ENCODE measurements at places on chromosomes 13 and 19.

DNA sequence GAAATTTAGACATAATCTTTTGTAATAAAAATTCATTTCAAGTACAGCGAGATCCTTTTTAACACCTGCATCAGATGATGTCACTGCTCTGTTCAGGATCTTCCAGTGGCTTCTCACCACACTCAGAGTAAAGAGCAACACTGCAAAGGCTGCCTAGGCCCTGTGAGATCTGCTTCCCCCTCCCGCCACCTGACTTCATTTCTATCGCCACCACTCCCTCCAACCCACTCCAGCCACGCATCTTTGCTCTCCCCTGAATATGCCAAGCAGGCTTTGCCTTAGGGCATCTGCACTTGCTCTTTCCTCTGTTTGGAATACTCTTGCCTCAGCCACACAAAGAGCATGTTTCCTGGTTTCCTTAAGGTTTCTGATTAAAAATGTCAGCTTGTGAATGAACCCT lies 58.3 kb downstream of the MBNL2 start:
- no peak for DNase-seq

DNA sequence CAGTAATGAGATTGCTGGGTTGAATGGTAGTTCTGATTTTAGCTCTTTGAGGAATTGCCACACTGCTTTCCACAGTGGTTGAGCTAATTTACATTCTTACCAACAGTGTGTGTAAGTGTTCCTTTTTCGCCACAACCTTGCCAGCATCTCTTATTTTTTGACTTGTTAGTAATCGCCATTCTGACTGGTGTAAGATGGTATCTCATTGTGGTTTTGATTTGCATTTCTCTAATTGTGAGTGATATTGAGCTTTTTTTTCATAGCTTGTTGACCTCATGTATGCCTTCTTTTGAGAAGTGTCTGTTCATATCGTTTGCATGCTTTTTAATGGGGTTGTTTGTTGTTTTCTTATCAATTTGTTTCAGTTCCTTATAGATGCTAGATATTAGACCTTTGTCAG lies 245.0 kb downstream of the MTUS2 start:
- DNase-seq, result no peak

GRCh38 chr19:45539459-45539858 lies 32.2 kb downstream of the VASP start:
- no peak for DNase-seq

DNA sequence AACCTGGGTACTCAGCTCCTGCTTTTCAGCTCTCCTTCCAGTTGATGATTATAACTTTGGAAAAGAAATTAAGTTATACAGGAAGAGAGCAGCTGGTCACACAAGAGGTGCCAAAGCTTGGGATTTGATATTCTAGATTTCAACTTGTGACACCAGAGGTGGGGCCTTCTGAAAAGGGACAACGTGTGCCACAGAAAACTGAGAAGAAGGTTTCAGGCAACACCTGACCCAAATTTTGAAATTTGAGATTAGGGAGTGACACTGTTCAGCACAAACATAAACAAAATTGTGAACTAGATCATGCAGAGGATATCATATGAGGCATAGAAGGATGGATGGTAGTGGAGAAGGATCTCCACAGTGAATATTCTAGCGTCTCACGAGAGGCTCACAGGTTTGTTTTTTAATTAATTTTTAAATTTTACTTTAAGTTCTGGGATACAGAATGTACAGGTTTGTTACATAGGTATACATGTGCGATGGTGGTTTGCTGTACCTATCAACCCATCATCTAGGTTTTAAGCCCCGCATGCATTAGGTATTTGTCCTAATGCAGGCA lies 379.7 kb downstream of the ENOX1 start:
- DNase-seq, result no peak

DNA sequence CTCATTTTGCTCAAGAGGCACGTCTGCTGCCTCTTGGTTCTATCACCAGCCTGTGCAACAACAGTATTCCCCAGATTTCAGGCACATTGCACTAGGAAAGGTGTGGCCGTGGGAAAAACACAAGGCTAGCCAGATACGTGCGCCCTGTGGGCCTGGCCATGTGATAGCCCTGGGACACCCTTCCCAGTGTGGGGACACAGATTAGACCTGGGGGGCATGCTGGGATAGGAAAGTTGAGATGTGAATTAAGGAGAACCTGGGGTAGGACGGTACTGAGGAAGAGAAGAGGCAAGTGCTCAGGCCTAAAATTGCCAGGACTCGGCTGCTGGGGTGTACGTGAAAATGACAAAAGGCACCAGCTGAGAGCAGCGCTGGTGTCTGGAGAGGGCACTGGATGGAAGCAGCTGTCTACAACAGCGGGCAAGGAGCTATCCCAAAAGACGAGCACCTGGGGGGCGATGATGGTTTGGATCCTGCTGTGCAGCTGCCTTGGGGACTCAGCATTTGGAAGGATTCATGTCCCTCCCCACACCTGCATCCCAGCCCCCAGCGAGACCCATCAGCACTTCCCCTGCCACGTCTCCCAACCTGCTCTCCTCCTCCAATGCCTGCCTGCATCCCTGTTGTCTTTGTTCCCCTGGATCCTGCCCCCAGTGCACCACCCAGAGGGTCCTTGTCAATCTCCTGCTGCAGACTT lies 54.3 kb downstream of the GGACT start:
- no peak for DNase-seq

- no peak for DNase-seq
Observed at GRCh38 chr13:105565136-105565727, 970.2 kb downstream of the EFNB2 start.

DNA sequence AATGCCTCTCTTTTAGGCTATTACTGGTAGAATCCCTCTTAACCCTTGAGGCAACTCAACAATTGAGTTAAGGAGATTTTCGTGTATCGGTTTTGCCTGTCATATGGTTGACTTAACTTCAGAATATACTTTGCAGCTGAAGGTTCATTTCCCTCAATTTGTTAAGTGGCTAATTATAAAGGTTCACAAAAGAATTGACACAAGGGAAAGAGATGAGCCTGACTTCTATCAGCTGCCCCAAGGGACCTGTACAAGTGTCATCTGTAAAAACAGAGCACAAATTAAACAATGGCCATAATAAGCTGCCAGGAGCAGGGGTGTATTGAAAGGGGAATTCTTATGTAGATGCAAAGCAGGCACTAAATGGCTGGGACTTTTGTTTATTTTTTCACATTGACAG lies 334.8 kb upstream of the OBI1 start:
- DNase-seq, result no peak

GRCh38 chr13:94263038-94263437 lies 216.4 kb downstream of the DCT start:
- no peak for DNase-seq

GRCh38 chr19:18086590-18087138 lies at the start of gene IL12RB1:
Gene IL12RB1 (minus strand): TSS chr19:18086934. CDS start chr19:18086823, 111 bp downstream.
- DNase-seq, result no peak

DNA sequence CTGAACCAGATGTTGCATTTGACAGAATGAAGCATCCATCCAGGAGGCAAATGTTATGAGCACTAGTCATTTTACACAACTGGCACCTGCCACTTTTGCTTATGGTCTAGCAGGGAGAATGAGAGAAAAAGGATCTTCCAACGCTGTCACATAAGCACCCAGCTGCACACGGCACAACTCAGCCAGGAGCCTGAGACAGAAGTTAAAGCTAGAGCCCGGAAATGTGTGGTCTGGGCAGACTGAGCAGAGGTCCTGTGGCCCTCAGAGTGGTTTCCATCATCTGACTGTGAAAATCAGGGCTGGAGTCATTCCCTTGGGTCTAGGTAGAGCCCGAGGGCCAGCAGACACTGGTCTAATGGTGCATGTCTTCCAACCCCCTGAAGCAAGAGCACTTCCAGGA lies 78.4 kb upstream of the XPO4 start:
- no peak for DNase-seq

DNA sequence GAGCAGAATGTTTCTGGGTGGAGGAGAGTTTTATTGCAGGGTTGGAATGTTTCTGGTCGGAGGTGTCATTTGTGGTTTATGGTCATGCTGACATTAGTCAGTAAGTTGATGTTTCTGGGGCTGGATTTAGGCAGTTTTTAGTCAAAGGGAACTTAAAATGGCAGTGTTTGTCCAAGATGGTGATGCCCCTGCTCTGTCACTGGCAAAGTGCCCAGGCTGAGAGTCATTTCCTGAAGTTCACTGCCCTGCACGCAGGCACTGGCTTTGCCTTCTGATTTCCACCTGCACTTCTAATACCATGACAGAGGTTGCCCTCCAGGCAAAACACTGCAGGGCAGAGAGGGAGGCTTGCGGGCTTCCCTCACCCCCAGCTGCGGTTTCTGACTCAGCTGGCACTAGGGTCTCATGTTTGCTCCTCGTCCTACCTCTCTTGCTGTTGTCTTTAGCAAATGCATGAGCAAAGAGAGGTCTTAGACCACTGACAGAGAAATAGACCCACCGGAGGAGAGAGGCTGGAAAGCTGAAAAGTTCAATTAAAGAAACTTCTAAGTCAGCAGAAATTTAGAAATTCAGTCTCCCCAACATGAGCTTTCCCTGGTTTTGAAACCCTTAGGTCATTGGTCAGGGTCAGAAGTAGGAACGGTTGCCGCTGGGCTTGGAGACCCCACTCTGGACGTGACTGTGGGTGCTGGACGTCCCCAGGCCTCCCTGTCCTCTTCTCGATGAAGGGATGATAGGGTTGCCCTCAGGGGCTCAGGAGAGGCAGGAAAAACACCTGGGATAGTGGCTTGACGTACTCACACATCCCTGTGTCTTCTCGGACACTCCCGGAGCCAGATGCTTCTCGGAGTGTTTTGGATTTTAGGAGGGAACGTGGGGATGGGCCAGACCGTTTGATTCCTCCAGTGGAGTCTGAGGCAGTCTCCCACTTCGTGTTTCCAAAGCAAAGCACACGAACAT lies 26.3 kb downstream of the TMEM255B start:
- DNase-seq, result no peak

DNA sequence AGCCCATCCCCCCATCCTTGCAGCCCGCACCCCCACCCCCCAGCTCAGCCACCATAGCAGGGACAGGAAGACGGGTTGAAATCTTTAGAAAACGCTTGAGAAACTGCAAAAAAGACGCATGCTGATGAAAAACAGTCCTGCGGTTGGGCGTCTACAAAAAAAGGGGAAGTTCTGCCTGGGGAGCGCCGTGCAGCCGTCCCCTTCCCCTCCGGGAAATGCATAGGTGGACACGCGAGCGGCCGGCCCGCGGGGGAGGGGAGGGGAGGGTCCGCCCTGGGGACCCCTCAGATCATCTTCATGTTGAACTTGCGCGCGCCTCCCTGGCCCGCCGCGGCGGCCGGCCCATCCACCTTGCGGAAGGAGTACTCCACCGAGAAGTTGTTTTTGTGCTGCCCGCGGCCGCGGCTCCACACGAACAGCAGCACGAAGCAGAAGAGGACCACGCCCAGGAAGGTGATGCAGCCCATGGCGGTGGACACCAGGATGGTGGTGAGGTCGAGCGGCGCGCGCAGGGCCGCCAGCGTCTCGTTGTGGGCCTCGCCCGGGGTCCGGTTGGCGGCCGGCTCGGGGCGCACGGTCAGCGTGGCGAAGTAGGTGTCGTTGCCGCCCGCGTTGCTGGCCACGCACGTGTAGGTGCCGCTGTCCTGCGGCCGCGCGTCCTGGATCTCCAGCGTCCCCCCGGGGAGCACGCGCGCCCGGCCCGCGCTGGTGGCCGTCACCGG lies 7.9 kb upstream of the PEAK3 start:
- DNase-seq, result no peak

DNA sequence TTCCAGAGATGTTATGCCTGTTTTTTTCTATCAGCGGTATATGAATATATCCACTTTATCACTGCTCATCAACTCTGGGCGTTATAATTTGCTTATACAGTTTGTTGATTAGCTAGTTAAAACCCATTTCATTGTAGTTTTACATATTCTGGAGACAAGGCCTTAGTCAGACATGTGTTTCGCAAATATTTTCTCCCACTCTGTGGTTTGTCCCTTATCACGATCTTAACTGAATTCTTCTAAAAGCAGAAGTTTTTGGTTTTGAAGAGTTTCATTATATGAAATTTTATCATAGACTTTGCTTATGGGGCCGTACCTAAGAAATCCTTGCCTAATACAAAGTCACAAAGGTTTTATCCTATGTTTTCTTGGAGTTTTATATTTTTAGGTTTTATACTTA lies 84.6 kb downstream of the FRY start:
- no peak for DNase-seq

DNA sequence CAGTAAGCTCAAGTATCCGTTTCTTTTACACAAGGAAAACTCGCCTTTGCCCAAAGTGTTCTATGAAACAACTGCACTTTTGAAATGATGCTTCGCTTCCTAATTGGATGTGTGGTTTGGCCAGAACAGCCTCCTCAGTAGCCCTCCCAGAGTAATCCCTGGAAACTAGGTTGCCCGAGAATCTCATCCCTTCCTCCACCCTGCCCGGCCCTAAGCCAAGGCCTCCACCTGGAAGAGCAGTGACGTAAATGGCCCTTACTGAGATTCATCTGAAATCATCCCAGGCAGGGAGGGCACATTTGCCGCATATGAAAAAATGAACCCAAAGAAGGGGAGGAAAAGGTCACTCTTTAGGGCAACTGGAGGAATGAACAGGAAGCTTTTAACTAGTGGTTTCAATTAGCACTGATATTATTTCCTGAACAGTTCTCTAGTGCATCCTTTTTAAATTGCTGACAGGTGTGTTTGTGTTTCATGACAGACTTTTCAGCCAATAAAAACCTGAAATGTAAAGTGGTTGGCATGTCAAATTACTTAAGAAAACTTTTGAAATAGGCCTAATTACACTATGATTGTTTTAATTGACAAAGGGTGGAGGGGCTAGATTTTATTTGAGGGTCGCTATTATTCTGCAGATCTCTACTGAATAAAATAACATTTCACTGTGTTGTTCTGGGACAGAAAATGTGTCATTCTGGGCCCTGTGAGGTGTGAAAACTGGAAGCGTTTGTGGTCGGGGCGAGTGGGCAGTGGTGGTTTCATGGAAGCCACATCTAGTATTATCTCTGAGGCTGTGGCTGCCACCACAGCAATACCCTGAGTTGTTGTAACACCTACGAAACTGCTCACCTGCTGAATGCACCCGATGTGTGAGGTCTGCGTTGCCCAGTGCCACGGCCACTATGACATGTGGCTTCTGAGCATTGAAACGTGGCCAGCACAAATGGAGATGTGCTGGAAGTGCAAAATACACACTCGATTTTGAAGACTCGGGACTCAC lies 112.1 kb downstream of the ZIC5 start:
- no peak for DNase-seq

- no peak for DNase-seq
Observed at GRCh38 chr13:94228763-94229162, 250.7 kb downstream of the DCT start.

GRCh38 chr19:4577020-4577782 lies 17.7 kb upstream of the SEMA6B start:
- DNase-seq, result no peak

GRCh38 chr13:111152844-111153243 lies 37.7 kb downstream of the ARHGEF7 start:
- DNase-seq, result no peak

DNA sequence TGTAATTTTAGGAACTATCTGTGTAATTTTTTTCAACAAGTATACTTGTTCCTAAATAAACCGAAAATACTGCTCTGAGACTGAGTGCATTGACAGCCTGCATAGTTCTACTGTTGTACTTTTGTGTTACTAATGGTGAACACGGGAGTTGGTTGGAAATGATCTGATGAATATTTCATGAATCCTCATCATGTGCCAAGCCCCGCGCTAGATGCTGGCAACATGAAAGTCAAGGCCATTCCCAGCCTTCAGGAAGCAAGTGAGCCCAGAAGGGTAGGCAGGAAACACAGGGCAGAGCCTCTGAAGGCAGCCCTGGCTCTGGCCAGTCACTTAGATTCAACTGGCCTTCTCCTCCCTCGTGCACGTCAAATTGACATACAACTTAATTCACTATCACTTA lies 106.1 kb downstream of the ABCC4 start:
- DNase-seq, result no peak

Data from NCI-H460 (cell line).